ENCODE measurements at places on chromosomes 5 and 9.

- no peak for DNase-seq
Measured at GRCh38 chr5:33336891-33337636, 103.7 kb upstream of the TARS1 start.

DNA sequence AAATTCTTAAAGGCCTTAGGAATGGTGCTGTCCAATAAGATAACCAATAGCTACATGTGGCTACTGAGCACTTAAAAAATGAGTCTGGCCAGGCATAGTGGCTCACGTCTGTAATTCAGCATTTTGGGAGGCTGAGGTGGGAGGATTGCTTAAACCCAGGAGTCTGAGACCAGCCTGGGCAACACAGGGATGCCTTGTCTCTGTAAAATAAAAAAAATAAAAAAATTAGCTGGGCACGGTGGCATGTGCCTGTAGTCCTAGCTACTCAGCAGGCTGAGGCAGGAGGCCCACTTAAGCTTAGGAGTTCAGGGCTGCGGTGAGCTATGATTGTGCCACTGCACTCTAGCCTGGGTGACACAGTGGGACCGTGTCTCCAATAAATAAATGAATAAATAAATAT is 1.3 kb upstream of the SLC22A5 start:
- no peak for DNase-seq

- DNase-seq, result no peak
Measured at GRCh38 chr5:180803181-180804128, 849 bp upstream of the MGAT1 start.

DNA sequence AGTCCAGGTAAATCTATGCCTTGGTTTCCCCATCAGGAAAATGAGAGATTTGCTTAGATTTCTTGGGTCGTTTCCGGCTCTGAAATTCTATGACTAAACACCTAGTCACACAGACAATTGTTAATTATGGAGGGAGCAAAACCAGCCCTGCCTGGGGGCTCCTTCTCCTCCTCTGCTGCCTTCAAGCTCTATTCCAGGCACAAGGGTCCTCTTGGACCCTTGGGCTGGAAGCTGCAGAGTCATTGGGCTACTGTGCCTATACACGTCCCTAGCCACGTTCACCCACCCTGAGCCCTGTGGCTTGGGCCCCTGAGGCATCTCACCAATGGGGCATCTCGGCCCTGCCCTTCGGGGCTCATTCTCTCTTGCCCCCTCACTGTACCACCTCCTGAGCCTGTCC is 73.8 kb upstream of the TBC1D2 start:
- no peak for DNase-seq
